ENCODE measurements at places on chromosomes 6 and 20.
A peak's percentile ranks its signal among the peaks of the same experiment; 100 is the strongest.

GRCh38 chr6:96235927-96236326, 220.2 kb downstream of the FUT9 start:
- DNase-seq, result no peak

- DNase-seq, result no peak
Measured at GRCh38 chr6:31874836-31875572, 3.8 kb downstream of the SLC44A4 start.

- DNase-seq, result no peak
Measured at GRCh38 chr6:80544555-80544954, 438.1 kb downstream of the BCKDHB start.

GRCh38 chr20:53748176-53748575, 154.5 kb upstream of the ZNF217 start:
- no peak for DNase-seq

GRCh38 chr6:13709689-13710551, 1.7 kb downstream of the RANBP9 start:
- DNase-seq, result peak; percentile 26

GRCh38 chr6:95099410-95099809, 477.9 kb upstream of the MANEA start:
- DNase-seq, result no peak

GRCh38 chr6:36610041-36610955, 16.1 kb downstream of the SRSF3 start:
- DNase-seq, result no peak

DNA sequence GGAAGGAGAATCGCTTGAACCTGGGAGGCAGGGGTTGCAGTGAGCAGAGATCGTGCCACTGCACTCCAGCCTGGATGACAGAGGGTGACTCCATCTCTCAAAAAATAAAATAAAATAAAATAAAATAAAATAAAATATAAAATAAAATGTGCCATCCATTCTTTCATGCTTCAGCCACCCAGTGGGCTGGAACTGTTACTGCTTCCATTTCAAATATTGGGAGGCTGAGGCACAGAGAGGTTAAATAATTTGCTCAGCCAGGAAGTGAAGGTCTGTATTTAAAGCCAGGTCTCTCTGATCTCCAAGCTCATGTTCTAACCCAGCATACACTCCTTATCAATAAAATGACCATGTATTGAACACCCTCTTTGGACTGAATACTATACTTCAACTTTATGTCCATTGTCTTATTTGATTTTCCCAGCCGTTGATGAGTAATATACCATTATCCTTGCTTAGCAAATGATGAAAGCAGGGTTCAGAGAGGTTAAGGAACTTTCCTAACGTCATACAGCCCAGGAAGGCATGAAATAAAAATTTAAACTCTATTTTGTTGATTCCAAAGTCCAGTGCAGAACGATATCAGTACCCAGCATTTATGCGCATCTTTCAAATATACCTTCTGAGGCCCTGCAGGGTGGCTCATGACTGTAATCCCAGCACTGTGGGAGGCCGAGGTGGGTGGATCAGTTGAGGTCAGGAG, 25.8 kb upstream of the SLC9A8 start:
- no peak for DNase-seq

DNA sequence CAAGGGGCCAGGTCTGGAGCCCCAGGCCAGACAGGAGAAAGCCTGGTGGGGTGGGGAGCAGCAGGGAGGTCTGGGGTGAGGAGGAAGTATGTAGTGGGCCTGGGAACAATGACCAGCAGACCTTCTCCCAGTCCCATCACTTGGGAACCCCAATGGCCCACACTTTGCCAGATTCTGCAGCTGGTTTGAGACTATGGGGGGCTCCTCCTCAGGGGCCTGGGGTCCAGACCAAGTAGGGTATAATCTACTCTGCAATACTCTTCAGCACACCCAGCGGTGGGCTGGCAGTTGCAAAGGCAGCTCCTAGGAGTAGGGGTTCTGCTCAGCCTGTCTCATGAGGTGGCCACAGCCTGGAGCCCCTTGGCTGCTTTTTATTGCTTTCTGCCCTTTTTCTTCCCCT, 52.8 kb downstream of the NPEPL1 start:
- DNase-seq, result no peak

- DNase-seq, result no peak
Measured at GRCh38 chr6:145850671-145851070, 36.1 kb upstream of the FBXO30 start.

DNA sequence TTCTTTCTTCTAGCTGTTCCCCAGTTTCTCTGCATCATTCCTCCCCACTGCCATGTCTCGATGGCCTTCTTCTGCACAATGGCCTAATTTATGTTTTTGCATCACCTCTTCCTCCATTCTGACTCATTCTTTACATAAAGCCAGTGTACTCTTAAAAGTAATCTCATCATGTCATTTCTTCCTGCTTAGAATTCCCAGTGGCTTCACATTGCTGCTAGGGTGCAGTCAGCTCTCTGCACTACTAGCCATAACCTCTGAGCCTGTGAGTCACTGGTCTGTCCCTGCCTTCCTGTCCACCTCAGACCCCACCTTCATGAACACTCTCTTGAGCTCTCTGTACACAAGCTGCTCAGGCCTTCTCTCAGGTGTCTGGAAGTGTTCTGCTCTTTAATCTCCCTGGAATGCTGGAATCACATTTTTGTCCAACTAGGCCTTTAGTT, 24.1 kb upstream of the TRIM27 start:
- DNase-seq, result no peak

GRCh38 chr6:89368999-89369398, 16.5 kb upstream of the UBE2J1 start:
- no peak for DNase-seq

GRCh38 chr20:34581341-34582184, 23.0 kb downstream of the MAP1LC3A start:
- no peak for DNase-seq

- DNase-seq, result no peak
Measured at GRCh38 chr6:137698636-137699030, 168.4 kb upstream of the TNFAIP3 start.

DNA sequence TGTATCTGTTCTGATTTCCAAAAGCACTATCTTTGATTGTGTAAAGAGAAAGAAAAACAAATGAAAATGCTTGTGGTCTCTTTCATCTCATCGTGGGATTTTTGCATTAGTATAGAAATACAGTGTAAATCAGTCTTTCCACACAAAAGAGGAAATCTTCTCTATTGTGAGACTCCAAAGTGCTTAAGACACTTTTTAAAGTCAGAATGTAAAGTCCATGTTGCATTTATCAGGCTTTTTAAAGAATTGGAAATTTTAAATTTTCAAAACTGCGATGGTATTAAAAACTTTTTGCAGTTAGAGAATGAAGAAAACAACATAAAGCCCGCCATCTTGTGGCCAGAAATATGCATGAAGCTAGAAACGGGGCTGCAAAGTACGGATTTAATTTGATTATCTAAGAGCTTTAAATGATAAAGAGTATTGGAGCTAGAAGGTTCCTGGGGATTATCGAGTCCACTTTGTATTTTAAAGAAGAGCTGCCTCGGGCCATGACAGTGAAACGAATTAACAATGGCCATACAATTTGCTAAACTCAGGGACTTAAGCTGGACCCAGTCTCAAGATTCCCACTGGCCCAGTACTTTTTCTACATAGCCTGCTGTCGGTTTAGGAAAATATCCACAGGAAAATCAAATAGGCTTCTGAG, 339.6 kb downstream of the ARHGAP18 start:
- peak; percentile 65 for DNase-seq

DNA sequence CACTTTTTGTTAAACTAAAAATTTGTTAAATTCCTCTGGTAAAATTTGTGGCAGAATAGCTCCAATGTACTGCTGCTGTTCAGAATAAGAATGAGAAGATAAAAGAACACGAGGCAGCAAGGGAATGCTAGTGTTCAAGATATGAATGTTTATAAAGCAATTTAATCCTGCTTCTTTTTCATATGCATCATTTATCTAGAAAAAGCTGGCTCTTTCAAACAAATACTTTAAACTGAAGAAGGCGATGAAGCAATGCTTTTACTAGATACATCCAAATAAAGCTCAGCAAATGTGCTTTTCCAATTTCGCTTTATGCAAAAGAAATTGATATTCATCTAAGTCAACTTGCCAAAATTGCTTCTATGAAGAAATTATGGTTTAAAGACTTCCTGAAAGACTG, 66.5 kb downstream of the COL9A1 start:
- DNase-seq, result no peak

GRCh38 chr6:141426400-141426980, 706.2 kb upstream of the GJE1 start:
- no peak for DNase-seq

DNA sequence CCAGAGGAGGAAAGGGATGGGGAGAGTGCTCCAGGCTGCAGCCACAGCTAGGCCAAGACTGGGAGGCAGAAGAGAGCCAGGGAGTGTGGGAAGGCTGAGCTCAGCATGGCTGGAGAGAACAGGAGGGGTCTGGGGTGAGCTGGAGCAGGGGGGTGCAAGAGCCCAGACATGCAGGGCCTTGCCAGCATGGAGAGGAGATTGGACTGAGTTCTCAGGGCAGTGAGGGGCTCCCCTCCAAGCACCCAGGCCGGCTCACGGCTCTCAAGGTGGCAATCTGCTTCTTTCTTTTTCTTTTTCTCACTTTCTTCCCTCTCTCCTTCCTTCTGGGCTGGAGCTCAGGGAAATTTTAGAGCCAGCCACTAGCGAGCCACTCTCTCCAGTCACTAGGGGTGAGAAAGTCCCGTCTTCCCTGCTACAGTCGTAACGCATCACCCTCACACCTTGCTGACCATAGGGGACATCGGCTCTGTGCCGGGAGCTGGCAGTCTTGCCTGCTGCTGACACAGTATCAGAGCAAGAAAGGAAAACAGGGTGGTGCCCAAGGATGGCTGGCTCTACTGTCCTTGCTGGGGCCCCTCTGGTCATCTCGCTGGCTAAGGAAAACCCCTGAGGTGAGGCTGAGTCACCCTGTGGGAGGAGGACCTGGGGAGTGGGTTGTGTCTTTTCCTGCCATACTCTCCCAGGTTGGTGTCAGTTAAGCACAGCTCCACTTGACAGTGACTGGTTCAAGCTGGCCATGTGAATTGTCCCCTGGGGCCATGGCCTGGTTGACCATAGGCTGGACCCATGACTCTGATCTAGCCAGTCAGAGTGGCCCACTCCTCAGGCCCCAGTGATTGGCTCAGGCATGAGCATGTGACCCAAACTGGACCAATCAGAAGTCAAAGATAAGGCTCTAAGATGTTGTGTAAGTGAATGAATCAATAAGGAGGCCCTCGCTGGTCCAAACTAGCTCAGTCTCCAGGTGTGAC, 135.1 kb upstream of the PMEPA1 start:
- no peak for DNase-seq

DNA sequence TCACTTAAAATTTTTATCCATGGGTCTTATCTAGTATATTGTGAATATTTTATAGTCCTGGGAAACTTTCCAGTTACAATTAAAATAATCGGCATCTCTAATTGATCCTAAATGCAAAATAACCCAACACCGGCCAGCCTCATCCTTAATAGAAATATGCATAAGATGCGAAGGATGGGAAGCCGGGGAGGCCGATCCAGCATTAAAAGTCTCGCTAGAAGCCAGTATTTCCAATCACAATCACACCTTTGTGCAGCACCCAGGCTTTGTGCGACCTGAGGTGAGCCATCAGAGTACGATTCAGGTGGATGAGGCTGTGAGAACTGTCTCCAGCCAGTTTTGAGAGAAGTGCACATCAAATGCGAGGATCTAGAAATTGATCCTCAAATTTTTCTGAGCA, 65.4 kb downstream of the EZR start:
- DNase-seq, result no peak

GRCh38 chr6:159122453-159122852, 46.7 kb upstream of the FNDC1 start:
- no peak for DNase-seq

DNA sequence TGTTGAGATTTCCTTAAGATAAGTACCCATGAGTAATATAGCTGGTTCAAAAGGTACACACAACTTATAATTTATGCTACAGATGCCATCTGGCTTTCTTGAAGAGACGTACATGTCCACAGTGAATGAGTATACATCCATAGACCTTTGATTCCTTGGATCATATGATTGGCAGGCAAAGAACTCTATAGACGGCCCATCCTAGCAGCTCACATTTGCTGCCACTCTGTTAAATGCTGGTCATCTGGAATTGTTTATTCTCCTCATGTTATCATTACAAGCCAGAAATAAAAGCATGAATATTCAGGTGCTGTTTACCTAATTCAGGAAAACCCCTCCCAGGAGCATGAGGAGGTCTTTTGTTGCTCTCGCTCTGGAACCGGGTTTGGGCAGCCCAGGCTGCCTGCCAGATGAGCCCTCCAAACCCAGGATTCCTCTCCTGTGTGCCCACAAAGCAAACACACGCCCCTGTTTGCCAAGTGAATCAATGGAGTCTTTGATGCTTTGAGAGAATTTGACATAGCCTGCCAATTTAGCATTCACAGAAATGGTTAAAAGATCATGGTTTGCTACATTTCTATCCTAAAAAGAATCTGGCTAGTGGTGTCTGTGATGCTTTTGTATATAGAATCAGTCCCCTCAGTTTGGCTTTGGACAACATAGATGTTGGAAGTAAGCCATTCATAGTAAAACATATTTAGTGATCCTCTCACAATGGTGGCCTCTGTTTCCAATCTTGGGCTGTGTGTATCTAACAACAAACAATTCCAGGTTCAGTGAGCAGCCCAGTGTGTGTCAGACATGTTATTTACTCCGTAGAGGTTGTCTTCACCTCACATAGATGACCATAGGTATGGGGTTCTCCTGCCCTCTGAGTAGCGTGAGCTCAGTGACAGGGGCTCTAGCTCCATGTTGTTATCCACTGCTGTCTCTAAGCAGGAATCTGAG, 17.5 kb upstream of the PLCG1 start:
- DNase-seq, result no peak

GRCh38 chr6:6795393-6795792, 206.9 kb downstream of the LY86 start:
- DNase-seq, result no peak

DNA sequence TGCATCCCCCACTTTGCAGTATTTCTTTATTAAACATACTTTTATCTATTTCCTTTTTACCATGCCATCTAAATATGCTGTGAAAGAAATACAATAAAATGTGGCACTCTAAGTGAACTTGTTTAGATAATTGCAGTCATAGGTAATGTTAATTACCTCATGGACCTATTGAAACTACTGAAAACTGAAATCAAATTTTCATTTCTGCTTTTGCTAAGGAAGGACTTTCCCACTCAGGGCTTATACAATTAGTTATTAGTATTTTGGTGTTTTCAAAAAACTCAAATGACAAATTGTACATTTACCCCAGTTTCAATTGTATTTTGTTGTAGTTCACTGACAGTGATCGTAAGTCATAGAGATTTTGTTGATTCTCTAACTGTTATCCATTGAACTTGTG, 88.4 kb downstream of the ID4 start:
- no peak for DNase-seq

GRCh38 chr6:108171291-108171917, 5.6 kb downstream of the NR2E1 start:
- DNase-seq, result no peak

DNA sequence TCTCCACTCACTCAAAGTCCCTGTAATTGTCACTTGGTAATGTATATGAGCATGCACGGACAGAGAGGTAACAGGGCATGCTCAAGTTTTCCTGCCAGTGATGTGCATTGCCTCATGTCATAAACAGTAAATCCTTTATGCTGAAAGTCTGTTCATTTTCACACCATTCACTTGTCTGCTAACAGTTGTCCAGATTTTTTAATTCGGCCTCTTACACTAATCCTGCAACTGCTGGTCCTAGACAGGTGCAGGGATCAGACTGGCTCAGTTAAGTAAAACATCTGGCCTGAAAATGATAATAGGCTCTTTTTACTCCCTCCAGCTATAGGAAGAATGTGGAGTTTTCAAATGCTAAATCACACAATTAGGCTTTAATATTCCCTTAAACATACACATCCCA, 185.4 kb upstream of the VGLL2 start:
- DNase-seq, result no peak
